ENCODE measurements at places on chromosomes 11 and 22.
A peak's percentile ranks its signal among the peaks of the same experiment; 100 is the strongest.

DNA sequence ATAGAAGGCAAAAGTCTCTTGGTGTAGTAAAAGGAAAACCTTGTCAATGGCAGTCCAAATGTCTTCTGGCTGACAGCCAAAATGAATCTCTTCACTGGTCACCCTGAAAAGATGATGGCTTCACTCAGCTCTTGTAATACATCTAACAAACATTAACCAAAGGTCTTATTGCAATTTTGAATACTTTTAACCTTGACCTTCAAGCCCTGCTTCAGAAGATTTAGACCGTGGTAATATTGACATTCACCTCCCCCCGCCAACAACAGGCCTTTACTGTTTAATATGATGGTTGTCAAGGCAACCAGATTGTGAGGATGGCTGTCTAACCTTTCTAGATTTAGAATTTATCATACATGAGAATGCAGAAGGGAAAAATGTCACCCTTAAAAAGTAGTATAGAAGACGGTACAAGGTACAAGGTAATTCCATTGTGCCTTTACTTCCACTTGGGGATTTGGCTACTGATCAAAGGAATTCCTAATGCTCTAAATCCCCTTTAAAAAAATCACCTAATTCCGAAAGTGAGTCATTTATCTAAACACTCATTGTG lies 342.3 kb downstream of the LARGE1 start:
- peak; percentile 15 for DNase-seq

- DNase-seq, result no peak
Measured at GRCh38 chr11:74909812-74910211, 39.1 kb downstream of the XRRA1 start.

- DNase-seq, result no peak
Measured at GRCh38 chr11:29231586-29231985, 785.2 kb downstream of the KCNA4 start.

DNA sequence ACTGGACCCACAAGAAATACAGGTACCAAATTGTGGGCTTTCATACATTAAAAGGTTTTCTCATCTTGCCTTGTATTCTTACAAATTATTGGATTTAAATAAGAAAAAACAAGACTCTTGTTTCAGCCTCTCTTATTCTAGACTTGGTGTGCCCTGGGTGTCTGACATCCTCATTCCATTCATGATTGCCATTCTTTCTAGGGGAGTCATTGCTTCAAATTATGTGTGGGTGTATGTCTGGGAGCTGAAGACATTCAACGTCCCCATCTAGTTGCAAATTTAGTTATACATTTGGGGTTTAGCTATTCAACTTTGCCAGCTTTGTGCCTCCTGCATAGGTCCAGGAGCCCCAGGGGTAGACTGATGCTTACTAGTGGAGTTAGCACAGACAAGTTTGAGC lies 18.1 kb downstream of the MAML2 start:
- no peak for DNase-seq

- DNase-seq, result no peak
Measured at GRCh38 chr22:50176850-50177536, 6.5 kb downstream of the PANX2 start.

GRCh38 chr11:111062420-111062819 lies 183.1 kb upstream of the POU2AF2 start:
- DNase-seq, result no peak

DNA sequence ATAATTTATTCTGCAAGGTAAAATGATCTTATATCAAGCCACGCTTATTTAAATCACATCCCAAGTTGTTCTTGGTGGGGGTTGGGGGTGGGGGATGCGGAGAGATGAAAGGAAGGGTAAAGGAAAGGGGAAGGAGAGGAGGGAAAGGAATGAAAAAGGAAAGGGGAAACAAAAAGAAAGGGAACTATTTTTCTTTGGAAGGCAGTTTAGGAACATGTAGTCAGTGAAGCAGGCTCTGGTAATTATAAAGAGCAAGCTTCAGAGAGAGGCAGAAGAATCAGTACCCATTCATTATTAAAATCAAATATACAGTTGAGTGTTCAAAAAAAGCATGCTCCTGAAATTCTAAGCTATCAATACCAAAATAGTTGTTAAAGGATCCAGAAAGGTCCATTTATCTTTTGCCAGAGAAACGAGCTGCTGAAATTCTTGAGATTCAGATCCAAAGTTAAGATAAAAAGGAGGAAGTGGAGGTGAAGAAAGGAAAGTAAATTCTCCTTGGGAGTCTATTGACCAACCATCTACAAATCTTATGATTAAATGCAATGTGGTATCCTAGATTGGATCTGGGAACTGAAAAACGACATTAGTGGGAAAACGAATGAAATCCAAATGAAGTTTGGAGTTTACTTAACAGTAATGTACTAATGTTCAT lies 107.4 kb downstream of the SGSM3 start:
- DNase-seq, result no peak

- DNase-seq, result no peak
Measured at GRCh38 chr11:13972043-13972910, 9.8 kb downstream of the SPON1 start.

DNA sequence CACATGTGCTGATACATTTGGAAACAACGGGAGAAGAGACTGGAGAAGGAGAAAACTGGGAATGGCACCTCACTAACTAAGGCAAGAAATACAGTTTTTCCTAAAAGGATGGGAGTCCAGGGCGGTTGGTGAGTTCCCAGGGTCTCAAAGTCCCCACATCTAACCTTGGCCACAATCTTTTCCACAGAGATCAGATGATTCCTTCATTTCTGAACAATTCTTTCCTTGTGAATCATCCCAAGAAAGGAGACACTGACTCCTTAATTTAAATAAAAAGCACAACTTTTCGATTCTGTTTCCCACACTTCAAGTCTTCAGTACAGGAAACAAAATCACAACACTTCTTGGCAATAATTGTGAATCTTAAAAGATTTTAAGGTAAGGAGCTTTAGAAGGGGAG lies 384.7 kb downstream of the DCDC1 start:
- DNase-seq, result no peak

GRCh38 chr11:35030716-35031213 lies 108.2 kb upstream of the CD44 start:
- DNase-seq, result no peak

DNA sequence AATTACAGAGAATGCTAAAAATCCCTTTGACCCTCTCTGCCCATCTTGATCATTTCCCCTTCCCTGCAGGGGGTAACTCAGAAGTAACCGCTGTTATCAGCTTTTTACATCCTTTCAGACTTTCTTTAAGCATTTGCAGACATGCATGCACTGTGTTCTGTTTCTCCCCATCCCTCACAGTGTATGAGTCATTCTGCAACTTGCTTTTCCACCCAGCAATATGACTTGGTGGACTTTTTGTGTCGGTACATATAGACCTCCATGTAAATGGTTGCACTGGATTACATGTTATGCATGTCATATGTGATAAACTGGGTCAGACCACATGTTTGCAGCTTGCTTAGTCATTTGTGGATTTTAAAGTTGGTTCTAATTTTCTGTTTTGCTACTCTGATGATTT lies 87.7 kb upstream of the NECTIN1 start:
- DNase-seq, result no peak

GRCh38 chr11:11476499-11476898 lies 123.4 kb upstream of the CSNK2A3 start:
- DNase-seq, result no peak

DNA sequence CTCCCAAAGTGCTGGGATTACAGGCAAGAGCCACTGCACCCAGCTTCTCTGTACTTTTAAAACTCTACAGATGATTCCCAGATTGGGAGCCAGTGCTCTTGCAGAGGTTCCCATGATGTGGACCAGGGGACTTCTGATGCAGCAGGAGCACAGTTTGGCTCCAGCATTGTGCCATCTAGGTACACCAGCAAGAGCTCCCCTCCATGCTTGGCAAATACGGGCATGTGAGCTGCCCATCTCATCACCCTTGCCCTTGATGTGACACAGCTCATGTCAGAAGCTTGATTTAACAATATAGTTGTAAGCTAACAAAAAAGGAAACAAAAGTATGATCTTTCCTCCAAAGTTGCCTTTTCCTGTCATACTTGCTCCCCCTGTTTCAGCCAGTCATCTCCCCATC lies 28.7 kb downstream of the SNU13 start:
- DNase-seq, result no peak

DNA sequence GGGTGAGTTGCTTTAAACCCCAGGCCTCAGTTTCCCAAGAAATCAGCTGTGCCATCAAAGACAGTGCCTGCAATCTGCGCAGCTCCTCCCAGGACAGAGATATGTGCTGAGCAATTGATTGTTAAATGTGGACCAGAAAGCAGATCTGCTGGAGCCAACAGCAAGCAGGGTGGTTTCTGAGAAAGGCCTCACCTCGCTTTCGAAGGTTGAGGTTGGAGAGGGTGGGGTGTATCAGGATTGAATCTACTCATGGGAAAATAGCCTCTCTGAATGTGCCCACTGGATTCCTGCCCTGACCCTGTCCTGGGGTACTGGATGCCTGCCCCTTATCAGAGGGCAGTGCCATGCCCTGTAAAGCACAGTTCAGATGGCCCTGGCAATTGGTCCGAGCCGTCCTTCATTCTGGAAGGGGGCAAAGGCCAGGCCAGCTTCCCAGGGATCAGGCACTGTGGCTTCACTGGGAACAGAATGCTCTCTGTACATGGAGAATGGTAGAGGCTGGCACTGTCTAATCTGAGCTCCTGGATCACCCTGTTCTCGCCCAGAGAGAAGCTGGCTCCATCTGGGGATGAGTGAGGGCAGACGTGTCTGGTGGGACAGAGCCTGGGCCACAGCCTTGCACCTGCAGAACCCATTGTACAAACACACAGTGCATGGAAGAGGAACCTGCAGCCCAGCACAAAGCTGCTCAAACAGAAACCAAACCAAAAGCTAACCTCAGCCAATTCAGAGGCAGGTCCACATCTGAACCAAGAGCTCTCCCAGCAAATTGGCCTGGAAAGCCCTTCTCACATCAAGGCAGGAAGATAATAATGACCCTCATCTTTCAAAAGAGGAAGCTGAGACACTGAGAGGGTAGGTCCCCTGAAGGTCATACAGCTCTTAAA lies 15.2 kb downstream of the DHCR7 start:
- no peak for DNase-seq

DNA sequence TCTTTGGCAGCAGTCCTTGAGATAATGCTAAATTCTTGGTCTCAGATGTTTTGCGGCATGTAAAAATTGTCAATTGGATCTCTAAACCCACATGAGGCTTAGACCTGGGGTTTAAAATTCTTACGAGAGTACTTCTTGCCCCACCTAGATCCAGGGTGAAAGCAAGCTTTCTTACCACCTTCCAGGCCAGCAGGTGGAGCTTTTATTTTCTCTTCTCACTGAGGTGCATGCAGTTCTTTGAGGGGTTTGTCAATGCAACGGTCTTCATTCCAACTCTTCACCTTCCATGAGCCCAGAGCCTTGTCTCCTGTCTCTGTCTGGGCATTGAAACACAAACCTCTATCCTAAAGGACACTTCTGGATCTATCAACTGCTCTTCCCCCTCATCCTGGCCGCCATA lies 154.1 kb downstream of the MYO18B start:
- peak; percentile 17 for DNase-seq

- DNase-seq, result no peak
Measured at GRCh38 chr11:40314327-40314726, 1145.1 kb downstream of the LRRC4C start.

DNA sequence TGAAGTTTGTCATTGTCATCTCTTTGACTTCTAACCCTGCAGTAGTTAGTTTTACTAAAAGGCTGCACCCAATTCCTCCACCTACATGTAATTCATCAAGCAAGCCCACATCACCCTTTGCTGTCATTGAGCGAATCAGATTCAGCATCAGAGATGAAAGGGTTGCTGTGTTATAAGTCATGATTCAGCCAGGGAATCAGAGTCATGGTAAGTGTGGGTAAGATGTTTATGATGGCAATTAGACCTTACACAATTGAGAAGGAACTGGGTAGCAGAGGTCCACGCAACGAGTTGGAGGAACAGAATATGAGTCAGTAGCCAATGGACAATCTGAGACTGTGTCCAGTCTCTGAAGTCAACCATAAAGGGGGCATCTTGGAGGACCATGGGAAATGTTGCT lies 162.8 kb upstream of the SNX19 start:
- DNase-seq, result no peak

GRCh38 chr11:117979481-117980211 lies 6.5 kb upstream of the IL10RA start:
- DNase-seq, result no peak

- DNase-seq, result no peak
Measured at GRCh38 chr22:47816121-47816862, 1053.8 kb downstream of the TBC1D22A start.

DNA sequence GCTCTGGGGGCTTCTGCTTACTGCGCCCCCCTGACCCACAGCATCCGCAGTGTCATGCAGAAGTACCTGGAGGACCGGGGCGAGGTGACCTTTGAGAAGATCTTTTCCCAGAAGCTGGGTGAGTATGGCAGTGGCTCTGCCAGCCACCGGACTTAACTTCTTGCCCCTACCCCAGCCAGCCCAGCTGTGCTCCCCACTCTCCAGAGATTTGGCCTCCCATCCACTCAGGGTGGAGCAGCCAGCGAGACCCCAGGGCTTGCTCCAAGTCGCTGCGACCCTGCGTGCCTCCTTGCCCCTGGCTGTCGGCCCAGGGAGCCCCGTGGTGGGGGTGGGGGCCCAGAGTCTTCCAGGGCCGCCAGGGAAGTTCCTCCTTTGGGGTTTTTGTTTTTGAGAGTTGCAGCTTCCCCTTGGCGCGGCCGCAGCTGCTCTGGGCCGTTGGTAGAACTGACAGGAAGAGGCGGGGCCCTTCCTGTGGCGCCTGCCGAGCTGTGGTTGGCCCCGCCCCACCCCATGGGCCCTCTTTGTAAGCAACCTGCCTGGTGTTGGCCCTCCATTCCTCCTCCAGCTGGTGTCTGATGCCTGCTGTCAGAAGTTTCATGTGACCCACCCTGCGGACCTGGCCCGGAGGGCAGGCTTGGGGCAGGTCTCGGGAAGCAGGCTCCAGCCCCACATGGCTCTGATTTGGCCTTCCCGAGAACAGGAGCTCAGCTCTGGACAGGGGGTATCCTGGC lies 11.1 kb downstream of the GRK2 start:
- DNase-seq, result peak; percentile 97

DNA sequence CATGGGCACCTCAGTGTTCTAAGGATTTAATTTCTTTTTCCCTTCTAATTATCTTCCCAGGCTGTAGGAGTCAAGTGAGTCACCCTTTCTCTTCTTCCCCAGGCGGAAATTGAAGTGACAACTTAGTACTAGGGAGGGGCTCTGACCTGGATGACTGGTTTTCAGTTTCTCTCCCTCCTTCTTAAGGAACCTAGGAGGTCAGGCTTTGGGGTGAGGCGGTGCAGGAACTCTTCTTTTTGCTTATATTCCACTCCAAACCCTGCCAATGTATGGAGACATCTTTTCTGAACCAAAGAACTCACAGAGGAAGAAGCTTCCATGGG lies 12.6 kb downstream of the ZDHHC5 start:
- no peak for DNase-seq

DNA sequence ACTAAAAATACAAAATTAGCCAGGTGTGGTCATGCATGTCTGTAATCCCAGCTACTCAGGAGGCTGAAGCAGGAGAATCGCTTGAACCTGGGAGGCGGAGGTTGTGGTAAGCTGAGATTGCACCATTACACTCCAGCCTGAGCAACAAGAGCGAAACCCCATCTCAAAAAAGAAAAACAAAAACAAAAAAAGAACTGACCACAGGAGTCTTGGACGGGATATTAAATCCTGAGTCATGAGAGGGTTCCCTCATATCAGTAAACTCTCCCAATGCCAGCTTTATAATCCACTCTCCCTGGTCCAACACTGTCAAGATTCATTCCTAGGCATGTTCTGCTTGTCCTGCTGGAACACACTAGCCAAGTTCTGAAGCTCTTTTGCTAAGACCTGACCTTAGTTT lies 61.5 kb upstream of the EP300 start:
- no peak for DNase-seq

Measured in NAMALWA (cell line).